ENCODE measurements at places on chromosomes 7 and 10.

DNA sequence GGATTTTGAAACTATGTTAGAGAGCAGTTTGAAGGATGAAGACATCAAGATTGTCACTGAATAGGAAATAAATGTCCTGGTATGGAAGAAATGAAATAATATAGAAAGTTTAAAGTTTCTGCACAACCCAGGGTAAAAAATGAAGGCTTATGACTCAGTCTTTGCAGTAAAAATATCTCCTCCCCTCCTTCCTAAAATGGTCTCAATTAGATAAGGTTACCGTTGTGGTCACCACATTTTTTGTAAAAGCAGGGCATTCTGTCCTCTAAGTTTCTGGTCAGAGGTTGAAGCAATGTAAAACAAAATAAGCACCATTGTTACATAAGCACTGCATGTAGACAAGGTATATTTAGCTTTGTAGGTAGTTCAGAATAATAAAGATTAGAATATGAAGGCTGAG, 403.5 kb downstream of the SUGCT start:
- no peak for DNase-seq

DNA sequence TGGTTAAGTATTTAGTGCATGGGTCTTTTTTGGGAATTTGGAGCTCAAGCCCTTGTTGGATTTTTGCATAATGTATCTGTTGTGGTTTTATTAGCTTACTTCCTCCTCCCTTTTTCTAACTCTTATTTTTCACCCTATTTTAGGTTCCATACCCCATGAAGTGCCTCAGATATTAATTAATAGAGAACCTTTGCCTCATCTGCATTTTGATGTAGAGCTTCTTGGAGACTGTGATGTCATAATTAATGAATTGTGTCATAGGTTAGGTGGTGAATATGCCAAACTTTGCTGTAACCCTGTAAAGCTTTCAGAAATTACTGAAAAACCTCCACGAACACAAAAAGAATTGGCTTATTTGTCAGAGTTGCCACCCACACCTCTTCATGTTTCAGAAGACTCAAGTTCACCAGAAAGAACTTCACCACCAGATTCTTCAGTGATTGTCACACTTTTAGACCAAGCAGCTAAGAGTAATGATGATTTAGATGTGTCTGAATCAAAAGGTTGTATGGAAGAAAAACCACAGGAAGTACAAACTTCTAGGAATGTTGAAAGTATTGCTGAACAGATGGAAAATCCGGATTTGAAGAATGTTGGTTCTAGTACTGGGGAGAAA, 28.0 kb downstream of the SIRT1 start:
- DNase-seq: no peak

- DNase-seq: no peak
These were observed 345.9 kb downstream of the KIF20B start for GRCh38 chr10:90047243-90047729.

DNA sequence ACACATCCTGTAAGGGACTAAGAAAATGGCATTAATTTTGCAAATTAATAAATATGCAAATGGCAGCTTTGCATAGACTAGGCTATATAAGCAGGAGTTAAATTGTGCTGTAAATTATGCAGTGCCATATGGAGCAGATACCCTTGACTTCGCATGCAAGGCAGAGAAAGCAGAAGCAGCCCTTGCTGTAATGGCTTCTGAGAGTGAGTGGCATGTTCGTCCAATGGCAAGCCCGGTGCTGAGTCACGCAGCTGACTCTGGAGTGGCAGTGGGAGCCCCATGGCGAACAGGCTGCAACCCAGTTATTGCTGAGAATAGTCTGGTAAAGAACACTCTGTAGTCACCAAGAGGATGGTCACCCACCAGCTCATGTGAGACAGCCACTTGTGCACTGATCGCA, 1186.5 kb downstream of the TYW1 start:
- DNase-seq: no peak

GRCh38 chr7:88540012-88540411, 219.5 kb upstream of the ZNF804B start:
- no peak for DNase-seq

DNA sequence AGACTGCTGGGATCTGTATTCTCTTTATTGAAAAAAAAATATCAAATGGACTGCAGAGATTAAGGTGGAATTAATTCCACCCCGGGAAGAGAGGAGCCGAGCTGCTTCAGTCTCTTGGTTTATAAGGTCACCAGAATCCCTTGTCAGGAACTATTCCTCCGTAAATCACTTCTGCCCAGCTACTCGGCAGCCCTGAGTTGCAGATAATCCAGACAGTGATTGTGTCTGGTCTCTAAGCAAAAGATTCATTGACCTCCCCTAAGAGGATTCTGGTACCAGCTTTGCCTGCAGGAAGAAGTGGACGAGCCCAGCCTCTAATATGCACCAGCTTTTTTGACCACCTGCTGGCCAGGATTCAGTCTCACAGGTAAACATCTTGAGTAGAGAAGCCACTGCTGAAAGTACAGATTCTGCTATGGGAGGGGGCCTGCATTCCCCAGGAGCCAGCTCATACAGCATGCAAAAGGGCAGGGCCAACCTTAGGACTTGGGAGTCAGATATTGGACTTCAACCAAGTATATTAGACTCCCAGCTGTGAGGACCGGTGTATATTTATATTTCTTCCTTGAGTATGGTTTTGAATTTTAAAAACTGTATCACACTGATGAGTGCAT, 27.1 kb upstream of the PLXNA4 start:
- DNase-seq: no peak

- no peak for DNase-seq
These were observed 36.2 kb upstream of the SDK1 start for GRCh38 chr7:3264693-3265339.

- no peak for DNase-seq
These were observed 185.2 kb downstream of the WDR37 start for GRCh38 chr10:1241322-1241890.

DNA sequence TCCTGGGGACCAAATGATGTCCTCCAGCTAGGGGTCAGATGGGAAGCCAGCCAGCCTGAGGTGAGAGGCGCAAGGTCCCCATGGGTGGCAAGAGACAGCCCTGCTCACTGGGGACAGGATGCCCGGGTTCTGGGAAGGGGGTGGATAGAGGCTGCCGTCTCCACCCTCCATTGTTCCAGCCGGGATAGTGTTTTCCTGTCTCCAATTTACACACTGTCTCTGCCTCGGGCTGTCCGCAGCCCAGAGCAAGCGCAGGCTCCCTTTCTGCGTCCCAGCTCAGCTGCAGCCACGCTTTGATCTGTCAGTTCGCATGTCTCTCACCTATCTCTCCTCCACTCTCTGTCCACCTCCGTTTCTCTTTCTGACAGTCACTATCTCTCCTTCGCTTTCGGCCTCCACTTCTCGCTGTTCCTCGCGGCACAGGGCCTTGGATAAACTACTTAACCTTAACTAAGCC, 2.1 kb downstream of the EPHB4 start:
- no peak for DNase-seq

DNA sequence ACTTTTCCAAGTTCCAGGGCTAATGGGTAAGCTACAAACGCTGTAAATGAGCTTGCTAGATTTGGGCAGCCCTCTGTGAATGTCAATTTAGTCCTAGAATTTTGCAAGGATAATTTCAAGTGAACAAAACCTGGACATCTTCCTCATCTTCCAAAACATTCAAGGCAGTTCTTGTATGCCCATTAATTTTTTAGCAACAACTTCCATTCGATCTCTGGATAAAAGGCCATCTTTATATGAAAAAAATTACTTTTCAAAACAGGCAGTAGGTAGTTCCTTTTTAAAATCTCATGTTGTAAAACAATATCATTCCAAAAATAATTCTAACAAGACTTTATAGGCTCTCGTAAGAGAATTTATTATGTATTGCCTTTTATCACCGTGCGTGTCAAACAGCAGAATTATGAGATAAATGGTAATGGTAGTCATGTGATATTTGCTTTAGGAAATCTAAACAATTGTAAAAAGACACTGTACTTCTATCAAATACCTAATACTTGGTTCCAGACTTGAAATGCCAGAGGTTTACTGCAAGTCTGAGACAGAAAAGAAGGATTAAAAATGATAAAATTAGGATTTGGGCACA, 143.7 kb upstream of the NRP1 start:
- DNase-seq: no peak

DNA sequence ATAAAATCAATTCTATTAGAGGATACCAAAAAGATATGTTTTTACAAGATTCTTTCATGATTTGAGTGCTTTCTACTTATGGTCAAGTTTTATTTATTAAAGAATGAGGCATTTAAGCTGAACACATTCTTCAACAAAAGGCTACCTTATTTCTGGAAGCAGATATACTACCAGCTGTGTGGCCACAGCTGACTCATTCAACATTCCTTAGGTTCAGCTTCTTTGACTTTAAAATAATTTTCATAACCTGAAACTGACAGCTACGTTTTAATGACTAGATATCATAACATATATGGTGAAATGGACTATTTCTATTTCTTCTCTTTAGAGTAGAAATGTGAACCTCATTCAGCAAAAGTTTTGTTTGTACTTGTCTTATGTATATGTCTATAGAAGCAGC, 414.2 kb upstream of the SEMA3C start:
- no peak for DNase-seq

DNA sequence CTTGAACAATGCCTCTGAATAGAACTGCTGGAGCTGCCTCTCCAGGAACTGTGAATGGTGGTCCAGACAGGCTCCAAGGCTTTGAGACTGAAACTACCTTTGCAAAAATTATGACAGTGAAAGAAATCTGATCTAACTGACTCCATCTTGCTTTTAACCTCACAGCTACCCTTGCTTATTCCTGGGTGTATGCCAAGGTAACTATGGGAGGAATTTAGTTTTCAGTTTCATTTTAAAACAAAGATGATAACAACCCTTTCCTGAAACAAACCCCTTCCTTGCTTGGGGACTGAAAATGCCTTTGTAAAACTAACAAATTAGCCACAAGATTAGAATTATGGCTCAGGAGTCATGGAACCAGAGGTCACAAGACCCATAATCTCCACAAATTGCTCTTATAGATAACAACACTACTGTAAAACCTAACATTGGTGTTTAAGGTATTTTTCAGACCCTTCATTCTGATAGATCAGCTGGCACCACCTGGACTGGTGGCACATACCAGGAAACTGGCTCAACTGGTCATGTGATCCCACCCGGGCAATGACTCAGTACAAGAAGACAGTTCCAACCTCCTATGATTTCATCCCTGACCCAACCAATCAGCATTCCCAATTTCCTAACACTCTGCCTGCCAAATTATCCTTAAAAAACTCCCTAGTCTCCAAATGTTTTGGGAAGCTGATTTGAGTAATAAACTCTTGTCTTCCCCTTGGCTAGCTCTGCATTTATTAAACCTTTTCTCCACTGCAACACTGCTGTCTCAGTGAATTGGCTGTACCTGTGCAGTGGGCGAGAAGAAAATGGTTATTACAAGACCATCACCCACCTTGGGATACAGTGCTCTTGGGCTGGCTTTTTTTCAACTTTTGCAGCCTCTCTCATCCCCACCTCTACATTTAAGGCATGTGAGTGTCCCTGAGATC, 608.1 kb downstream of the TYW1 start:
- DNase-seq: no peak

DNA sequence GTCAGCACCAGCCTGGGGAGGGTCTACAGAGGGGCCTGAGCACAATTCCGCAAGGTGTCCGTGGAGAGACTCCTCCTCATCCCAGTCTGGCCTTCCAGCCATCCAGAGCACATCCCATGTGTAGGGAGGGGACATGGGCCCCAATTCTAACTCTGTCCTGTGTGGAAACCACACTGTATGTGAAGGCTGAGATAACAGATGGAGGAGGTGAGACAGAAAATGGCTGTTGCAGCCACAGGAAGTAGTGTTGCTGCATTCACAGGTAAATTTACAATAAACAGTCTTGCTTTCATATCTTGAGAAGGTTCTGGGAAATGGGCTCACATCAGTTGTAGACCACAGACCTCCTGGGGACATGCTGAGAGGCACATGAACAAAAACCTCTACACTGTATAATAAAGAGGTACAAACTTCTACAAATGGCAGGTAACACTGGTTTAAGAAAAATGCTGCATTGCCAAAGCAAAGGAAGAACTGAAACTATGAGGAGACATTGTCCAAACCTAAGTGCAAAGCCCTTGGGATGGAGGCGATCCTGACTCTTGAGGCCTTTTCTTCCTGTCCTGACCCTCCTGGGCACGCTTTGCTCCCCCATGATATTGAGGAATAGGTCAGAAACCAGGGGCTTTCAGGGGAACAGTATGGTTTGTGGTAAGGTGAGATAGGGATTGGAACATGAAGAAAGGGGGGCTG, 21.6 kb upstream of the GIMAP2 start:
- no peak for DNase-seq

DNA sequence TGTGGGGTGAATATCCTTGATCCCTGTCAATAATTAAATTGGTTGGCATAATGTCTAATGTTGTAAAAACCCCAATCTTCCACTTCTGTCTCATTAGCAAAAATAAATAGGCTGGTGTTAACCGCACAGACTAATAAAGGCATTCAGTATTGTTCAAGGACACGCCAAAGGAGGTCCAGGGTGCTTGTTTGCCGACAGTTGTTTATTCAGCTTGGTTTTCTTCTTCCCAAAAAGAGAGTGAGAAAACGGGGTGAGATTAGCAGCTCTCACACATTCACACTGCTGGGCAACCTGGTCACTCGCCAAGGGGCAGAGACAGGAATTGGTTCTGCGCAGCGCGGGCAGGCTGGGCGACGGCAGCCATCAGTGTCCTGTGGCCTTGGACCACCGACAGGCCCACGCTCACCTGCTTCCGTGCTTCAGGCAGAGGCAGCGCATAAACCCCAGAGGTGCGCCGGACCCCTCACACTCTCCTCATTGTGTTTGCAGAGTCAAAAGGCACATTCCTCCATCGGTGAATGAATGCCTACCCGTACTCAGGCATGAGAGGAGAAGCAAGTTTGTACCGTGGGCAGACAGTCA, 26.2 kb upstream of the LMBR1 start:
- DNase-seq: no peak

DNA sequence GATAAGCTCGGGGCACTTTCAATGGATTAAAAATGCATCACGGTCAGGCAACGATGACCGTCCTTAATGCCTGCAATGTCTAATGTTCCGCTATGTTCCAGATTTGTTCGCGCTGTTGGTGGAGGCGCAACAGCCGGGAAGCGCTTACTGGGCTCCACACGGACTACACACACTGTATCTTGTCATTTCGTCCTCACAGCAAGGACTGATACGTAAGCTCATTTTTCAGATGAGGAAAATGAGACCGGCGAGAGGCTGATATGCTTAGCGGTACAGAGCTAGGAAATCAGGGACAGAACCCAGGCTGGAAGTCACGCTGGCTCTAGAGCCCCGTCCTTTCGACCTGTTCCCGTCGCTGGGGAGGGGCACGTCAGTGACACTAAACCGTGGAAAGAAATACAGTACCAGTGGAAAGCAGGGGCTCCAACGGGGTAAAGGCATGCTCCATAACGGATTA, 670 bp downstream of the TPK1 start:
- DNase-seq: peak; percentile 41

- no peak for DNase-seq
These were observed 2.7 kb upstream of the TMEM254 start for GRCh38 chr10:80075781-80076180.

- DNase-seq: no peak
These were observed 103.7 kb downstream of the CXCL12 start for GRCh38 chr10:44281089-44281613.
